ENCODE measurements at places on chromosomes 3 and 15.

GRCh38 chr15:45205192-45205591, 17.4 kb upstream of the SHF start:
- DNase-seq: peak; percentile 25

DNA sequence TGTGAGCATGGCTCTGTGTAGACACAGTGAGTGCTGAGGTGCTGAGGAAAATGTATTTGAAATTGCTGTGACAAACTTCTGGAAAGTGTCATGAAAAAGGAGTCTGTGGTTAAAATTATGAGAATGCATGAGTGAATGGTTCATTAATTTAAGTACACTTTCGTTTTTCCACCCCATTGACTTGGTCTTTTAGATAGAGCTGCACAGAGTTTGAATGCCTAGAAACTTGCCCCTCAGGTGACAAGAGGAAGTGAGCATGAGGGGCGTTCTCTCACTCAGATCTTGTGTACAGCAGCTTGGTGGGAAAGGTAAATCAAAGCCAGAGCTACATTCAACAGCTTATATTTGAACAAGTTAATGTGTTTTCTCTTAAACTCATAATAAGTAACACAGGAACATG, 296.8 kb downstream of the WDR72 start:
- no peak for DNase-seq

DNA sequence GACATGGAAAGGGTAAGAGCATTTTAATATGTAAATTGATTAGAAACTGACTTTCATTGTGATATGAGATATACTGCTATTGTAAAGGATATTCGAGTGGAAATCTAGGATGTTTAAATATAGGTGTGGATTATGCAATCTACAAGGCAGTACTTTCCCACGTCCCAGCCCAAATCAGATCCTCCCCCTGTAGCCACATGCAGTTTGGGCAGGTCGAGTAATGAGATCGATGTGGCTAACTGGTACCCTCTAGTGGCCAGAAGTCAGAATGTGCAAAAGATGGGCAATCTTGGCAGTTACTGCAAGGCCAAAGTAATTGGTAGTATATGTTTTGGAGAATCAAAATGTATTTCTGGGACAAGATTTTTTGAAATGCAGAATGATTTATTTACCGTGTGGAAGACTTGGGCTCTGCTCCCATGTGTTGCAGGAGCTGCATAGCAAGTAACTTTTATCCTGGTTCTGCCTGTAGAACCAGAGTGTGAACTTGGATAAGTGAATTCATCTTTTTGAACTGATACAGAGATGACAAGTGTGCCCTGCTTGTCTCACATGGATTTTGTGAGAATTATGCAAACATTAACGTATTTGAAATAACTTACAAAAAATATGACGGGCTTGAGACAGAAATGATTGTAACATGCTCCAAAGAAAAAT, 94.5 kb upstream of the ADAMTSL3 start:
- peak; percentile 2 for DNase-seq

DNA sequence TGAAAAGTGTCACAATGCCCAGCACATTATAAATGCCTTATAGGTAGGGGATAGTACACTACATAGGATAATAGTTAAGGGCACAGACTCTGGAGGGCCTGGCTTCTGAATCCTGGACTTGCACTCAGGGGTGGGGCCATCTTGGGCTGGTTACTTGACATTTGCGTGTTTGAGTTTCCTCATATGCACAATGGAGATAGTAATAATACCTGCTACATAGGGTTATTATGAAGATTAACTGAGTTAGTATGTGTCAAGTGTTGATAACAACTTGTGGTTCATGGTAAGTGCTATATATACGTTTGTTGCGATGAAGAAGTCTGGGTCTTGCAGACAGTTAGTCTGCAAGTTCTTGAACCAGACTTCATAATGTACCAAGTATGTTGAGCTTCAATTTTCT, 37.0 kb downstream of the MITF start:
- no peak for DNase-seq

GRCh38 chr3:157045238-157045850, 114.6 kb downstream of the CCNL1 start:
- no peak for DNase-seq

- DNase-seq: no peak
These were observed 214.8 kb downstream of the LSAMP start for GRCh38 chr3:116230431-116231020.

- DNase-seq: no peak
These were observed 904.0 kb downstream of the TBL1XR1 start for GRCh38 chr3:176293276-176293675.

DNA sequence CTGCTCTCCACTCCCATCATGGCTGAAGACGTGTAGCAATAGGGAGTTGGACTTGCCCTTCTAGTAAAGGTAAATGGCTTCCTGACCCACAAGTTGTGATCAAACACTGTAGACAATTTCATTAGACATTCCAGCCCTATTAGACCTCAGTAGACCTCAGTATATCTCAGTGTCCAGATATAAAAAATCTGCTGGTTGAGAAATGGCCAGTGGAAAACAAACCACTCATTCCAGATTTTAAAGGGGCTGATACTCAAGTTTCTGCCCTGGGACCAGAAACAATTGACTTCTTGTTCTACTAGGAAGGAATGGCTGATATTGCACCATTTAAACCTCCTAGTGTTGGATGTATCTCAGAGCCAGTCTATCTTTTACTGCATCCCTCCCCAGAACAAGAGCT, 613.2 kb downstream of the PDCD6IP start:
- no peak for DNase-seq

- no peak for DNase-seq
These were observed 25.1 kb downstream of the OXSR1 start for GRCh38 chr3:38190481-38190881.

GRCh38 chr3:17972959-17973906, 230.8 kb upstream of the TBC1D5 start:
- DNase-seq: no peak

GRCh38 chr15:25716414-25717126, 146.6 kb downstream of the ATP10A start:
- no peak for DNase-seq

- no peak for DNase-seq
These were observed 260.3 kb upstream of the MRPL3 start for GRCh38 chr3:131762981-131763564.

GRCh38 chr3:111747490-111747889, 111.6 kb upstream of the PHLDB2 start:
- DNase-seq: no peak

DNA sequence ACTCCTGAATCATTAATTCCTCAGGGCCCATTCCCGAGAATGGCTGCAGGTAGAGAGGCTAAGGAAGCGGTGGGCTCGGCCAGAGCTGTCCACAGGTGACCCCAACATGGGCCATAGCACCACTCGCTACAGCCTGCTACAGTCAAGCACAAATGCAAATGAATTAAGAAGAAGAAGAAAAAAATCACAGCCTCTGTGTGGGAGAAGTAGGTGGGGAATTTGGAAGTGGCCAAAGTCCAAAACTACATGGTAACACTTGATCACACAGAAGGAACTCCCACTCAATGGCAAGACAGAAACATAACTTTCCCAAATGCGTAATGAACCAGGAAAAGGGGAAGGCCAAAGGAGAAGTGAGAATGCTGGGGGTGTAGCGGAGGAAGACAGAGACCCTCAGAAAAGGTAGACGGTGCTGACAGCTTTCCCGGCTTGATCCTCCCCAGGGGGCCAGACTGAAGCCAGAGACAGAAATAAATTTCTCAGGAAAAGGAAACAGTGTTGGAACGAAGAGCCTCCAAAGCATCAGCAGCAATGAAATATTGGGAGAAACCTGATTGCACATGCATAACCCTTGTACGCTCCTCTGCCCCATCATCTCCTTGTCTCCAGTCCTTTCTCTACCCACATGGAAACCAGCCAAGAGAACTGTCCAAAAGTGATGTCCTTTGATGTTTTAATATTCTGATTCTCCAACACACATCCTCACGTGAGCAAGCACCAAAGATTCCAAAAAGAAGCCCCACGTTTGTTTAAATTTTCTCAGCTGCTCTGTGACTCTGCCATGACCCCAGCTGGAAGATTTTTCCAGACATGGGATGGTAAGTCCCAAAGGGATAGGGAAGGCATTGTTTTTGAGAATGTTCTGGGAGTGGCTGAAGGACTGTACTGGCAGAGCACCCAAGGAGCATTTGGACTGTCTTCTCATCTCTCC, 107.6 kb downstream of the OXNAD1 start:
- peak; percentile 84 for DNase-seq

DNA sequence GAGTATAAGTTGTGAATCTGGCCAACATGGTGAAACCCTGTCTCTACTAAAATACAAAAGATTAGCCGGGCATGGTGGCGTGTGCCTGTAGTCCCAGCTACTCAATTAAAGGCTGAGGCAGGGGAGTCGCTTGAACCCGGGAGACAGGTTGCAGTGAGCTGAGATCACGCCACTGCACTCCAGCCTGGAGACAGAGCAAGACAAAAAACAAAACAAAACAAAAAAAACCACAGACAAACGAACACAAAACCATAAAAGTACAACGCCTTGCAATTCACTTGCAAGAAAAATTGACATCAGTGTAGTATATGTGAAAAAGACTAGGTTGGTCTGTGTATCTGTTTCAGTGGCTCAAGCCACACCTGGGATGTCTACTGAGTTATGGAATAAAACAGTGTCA, 29.9 kb upstream of the CCDC80 start:
- DNase-seq: no peak

DNA sequence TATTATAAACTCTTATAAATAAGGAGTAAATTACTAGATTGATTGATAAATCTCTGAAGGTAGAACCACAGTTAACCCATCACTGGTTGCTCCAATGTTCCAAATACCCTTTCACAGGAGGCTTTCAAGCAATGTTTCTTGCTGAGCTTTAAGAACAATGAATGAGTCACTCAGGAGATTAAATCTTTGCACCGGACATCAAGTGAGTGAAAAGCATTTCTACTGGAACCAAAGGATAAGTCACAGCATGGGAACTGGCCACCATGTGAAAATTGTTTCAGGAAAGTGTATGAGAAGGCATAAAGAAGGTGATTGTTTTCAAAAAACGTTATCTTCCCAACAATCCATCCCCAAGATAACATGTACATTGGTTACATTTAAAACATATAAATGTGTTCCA, 90.6 kb downstream of the CNTN3 start:
- no peak for DNase-seq

DNA sequence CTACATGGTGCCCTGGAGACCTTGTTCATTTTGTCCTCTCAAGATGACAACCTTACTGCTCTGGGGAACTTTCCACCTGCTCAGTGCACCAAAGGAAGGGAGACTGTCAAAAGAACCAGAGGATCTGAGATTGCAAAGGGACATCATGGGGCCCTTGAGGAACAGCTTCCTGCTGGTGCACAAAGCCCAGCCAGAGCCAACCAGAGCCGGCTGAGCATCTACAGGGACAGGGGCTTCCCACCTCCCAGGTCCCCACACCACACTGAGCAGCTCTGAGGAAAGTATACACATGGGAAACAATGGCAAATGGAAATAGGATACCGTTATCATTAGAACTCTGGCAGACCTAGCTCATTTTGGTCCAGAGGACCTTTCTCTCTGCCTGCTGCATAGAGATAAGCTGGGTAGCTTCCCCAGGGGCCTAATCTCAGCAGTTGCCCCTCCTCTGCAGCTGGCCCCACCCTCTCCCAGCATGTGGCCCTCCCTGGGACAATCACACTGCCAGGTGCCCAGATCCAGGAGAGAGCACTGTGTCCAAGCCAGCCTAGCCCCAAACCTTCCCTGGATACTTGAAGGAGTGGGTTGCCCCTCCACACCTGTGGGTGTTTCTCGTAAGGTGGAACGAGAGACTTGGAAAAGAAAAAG, 123.4 kb upstream of the PRR20G start:
- DNase-seq: no peak

GRCh38 chr3:48553886-48554845, 2.4 kb downstream of the PFKFB4 start:
- DNase-seq: no peak

- DNase-seq: no peak
These were observed 321.0 kb upstream of the NAALADL2 start for GRCh38 chr3:174538151-174538550.

All from naive B cell (primary cell).